ENCODE measurements at places on chromosomes 2 and 18. TPM values are rescaled to one million over a fixed set of nuclear protein-coding genes. Genes with fewer than 3 reads are reported as not detected.
A peak's percentile ranks its signal among the peaks of the same experiment; 100 is the strongest.

GRCh38 chr2:108971661-108972566 is 17.1 kb downstream of the EDAR start:
- peak; percentile 87 for DNase-seq

- peak; percentile 83 for DNase-seq
Measured at GRCh38 chr2:191051825-191052778, 38.1 kb upstream of the STAT1 start.

GRCh38 chr2:150020937-150021673 is 433.5 kb upstream of the MMADHC start:
- no peak for DNase-seq

- no peak for DNase-seq
Measured at GRCh38 chr2:96623116-96623515, 15.0 kb downstream of the KANSL3 start.

DNA sequence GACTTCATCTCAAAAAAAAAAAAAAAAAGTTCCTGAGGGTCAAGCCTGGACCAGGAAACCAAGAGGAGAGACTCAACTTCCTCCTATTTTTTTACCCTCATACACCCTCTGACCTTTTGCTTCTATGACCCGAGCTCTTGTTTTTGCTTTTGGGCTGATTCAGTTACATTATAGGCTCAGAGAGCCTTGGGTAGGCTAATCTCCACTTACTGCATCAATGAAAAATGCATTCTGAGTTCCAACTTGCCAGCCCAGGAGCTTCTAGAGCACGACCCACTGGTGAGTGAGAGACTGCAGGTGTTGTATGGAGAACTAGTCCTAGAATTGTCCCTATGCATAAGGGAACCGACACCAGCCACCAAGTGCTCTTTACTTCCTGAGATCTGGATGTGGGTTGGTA is 91.1 kb downstream of the CABLES1 start:
- peak; percentile 7 for DNase-seq

DNA sequence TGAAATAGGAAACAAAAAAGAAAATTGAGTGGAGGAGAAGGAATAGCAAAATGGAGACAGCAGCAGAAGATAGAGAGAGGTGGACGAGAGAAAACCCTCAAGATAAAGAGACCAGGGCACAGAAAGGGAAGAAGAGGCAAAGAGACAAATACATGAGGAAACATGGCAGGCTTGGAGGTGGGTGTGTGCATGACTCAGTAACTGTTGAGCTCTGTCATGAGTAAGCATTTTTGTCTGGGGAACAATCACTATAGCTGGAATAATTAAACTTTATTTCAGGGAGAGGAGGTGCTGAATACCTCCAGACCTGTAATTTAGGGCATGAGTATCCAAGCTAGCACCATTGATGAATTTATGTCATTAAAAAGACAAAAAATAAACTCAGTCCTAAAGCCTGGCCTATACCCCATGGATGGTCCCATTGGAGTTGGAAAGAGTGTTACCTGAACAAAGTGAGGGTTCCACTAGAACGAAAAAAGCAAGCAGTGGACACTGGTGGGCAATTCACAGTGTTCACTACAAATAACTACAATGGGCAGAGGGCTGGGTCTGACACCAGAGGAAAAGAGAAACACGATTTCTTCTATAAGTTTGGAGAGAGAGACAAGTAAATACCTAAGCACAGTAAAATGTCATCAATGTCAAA is 145.5 kb downstream of the ADCYAP1 start:
- DNase-seq = peak; percentile 19

DNA sequence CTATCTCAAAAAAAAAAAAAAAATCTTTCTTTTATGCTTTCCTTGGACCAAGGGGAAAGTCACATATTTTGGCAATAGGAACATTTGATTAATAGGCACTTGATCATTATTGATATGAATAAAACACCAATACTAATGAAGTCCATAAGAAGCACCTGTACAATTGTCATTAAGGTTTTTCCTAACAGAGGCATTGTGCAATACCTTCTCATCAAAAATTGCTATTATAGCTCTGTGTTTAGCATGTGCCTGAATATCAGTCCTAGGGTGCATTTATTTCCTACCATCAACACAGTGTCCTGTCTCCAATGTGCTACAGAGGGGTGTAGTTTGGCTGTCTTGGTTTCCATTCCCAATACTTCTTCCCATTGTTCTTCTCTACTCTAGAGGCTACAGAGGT is 483.8 kb upstream of the SPRED2 start:
- no peak for DNase-seq

DNA sequence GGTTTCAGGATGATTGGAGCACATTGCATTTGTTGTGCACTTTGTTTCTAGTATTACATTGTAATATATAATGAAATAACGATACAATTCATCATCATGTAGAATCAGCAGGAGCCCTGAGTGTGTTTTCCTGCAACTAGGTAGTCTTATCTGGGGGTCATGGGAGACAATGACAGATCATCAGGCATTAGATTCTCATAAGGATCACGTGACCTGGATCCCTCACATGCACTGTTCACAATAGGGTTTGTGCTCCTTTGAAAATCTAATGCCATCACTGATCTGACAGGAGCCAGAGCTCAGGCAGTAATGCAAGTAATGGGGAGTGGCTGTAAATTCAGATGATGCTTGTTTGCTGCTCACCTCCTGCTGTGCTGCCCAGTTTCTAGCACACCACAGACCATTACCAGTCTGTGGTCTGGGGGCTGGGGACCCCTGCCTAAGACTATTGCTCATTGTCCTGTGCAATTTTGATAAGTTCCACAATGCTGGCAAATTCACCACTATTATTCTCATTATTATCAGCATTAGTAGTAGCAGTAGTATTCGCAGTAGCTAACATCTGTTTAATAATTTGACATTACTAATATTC is 428.7 kb upstream of the TNP1 start:
- no peak for DNase-seq

DNA sequence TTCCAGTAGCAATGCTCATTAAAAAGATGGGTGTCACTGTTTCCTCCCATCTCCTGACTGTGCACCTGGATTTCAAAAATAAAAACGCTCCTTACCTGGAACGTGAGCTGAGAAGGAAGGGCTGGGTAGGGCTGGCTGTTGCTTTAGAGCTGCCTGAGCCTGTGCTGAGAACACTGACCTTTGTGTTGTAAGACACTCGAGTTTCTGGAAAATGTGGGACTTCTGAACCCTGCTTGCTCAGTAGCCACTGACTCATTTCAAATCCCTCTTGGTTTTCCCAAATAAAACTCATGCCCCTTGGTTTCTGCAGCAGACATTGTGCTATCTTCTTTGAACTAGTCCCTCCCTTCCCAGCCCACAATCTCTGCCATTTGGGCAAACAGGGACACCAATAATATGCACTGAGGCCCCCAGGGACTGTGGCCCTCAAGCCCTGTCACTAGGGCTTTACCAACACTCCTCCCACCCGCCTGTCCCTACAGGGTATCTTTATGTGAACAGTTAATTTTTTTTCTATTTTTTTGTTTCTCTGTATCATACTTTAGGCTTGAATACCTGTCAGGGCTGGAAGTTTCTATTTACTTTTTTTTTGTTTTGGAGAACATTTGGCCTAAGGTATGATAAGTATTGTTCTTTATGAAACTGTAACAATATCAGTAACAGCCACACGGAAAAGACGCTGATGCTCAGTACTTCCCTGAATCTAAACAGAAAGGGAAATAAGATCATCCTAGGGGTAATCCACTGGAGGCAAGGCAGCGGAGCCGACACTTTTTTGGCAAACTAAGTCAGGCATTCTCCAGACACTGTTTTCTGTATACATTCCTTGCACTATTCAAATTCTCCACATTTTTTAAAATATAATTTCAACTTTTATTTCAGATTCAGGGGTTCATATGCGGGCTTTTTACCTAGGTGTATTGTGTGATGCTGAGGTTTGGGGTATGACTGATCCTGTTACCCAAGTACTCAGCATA is 280.2 kb downstream of the STK39 start:
- no peak for DNase-seq

- DNase-seq = no peak
Measured at GRCh38 chr2:25409468-25409867, 67.7 kb upstream of the DNMT3A start.

DNA sequence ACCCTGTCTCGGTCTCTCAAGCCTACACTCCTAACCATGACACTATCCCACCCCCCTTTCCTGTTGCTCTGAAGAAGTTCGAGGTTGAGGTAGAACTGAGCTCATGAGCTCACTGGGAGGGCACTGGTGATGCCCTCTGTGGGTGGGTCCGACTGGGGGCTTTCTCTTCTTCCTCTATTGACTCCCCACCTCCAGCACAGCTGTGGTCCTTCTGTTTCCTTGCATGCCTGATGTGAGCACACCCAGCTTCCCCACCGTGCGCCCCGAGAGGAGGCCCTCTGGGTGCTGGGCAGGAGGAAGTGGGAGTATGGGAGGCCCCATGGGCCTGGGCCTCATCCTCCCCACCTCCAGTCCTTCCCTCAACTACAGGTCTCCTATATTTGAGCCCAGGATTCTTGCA is 20.9 kb downstream of the SPEG start:
- DNase-seq = no peak

- no peak for DNase-seq
Measured at GRCh38 chr18:78396077-78396476, 583.5 kb upstream of the SALL3 start.

INPP5D gene
- total RNA-seq = not detected

IL1RN gene
- 0.78 TPM for total RNA-seq

CYP20A1 gene
- total RNA-seq = 16.4 TPM

HJURP gene
- 33.9 TPM for total RNA-seq

FMNL2 gene
- total RNA-seq = 15.8 TPM

YPEL5 gene
- total RNA-seq = 56.5 TPM

HK2 gene
- total RNA-seq = 45.6 TPM

UGT1A1 gene
- 6.9 TPM for total RNA-seq
